AG20443 (cell line): ENCODE measurements at places on chromosomes 16 and 17.

GRCh38 chr17:78166416-78166815 lies 2.0 kb upstream of the SYNGR2 start:
- no peak for DNase-seq

DNA sequence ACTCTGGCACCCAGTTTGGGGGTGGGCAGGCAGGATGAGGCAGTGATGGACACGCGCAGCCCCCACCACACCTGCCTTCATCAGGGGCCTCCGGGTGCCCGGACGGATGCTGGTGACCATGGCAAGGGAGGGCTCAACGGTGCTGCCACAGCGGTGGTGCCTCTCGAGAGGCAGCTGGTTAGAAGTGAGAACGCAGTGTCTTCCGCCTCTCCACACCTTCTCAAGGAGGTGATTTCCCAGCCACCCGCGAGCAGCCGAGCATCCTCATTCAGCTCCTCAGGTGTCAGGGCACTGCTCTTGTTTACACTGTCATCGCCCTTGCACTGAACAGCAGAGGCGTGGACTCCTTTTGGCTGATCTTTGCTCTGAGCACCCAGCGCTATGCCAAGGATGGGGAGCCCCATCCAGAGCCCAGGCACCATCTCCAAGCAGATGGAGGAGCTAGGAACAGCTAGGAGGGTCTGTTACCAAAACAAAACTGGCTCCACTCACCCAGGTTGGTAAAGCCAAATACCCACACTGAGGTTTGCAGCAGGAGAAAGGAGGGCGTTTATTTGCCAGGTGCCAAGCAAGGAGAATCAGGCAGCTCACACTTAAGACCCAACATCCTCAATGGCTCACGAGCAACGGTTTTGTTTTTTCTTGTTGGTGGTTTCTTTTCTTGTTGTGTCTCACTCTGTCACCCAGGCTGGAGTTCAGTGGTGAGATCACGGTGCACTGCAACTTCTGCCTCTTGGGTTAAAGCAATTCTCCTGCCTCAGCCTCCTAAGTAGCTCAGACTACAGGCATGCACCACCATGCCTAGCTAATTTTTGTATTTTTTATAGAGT lies 174.3 kb upstream of the TNRC6C start:
- no peak for DNase-seq

DNA sequence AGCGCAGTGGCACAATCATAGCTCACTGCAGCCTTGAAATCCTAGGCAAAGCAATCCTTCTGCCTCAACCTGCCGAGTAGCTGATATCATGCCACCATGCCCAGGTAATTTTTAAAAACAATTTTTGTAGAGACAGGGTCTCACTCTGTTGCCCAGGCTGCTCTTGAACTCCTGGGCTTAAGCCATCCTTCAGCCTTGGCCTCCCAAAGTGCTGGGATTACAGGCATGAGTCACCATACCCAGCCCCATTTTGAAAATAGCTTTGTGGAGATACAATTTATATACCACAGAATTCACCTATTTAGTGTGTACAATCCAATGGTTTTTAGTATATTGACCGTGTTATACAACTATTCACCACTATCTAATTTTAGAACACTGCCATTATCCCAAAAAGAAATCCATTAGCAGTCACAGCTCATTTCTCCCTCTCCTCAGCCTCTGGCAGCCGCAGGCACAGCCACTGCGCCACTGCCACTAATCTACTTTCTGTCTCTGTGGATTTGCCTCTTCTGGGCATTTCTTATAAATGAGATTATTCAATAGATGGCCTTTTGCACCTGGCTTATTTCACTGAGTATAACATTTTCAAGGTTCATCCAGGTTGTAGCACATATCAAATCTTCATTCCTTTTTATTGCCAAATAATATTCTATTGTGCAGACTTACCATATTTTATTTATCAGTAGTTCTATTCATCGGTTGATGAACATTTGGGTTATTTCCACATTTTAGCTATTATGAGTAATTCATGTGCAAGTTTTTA lies 6.5 kb downstream of the RNF157 start:
- no peak for DNase-seq

DNA sequence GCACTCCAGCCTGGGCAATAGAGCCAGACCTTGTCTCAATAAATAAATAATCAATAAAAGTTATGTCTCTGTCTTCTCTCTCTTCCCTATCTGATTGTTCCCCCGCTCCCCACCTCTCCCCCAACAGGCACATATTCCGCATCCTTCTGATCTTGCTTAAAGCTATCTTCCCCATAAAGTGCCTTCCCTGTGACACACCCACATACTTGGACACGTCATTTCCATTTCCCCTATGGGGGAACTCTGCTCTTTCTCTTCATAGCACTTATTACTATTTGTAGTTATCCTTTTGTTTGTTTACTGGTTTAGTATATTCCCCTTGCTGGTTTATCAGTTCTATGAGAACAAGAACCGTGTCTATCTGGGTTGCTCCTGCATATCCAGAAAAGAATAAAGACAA lies 14.9 kb downstream of the MYO1D start:
- DNase-seq = no peak

DNA sequence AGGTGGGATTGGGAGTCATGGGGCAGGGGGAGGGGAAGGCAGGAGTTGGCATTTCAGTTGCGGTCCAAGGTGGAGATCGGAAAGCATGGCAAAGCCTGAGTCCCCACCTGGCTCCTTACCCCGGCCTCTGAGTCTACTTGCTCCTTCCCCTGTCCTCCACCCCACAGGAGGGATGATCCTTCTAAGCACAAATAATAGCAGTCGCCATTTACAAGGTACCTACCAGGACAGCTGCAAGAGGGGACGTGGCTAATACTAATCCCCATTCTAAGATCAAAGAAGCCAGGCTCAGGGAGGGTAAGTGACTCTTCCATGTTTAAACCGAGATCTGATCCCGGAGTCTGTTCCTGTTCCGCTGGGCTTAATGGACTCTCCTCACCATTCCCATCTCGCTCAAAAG lies 396.3 kb downstream of the SLC39A11 start:
- no peak for DNase-seq

DNA sequence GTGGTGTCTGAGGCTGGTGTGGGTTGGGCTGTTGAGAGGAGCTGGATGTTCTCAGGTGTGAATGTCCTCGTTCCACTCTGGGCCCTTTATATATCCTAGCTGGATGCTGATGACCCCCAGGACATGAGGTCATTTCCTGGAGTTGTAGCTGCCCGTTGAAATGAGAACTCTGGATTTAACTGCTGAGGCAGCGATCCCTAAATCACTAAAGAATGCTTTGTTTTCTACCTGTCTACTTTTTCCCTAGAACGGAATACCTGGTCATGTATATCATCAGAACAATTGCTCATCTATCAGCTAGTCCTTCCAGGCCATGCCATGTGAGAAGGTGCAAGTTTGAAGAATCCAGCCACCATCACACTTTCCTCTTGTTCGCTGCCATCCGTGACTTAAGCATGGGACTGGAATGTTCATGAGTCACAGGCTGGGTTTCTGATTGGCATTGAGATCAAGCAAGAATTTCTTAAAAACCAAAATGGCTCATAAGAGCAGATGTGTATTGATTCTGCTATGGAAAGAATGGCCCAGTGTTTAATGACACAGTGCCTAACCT lies at the start of gene KRTAP2-3:
Gene KRTAP2-3 (minus strand): TSS at position 63 of the 553 bp plus-strand sequence. CDS start 64 bp downstream, outside the sequence.
- peak; percentile 71 for DNase-seq

GRCh38 chr16:71526111-71526631 lies at the start of gene CHST4:
TSS of gene CHST4 (plus strand) at chr16:71526426. CDS start at chr16:71536678, 10,252 bp downstream.
- DNase-seq = peak; percentile 83

DNA sequence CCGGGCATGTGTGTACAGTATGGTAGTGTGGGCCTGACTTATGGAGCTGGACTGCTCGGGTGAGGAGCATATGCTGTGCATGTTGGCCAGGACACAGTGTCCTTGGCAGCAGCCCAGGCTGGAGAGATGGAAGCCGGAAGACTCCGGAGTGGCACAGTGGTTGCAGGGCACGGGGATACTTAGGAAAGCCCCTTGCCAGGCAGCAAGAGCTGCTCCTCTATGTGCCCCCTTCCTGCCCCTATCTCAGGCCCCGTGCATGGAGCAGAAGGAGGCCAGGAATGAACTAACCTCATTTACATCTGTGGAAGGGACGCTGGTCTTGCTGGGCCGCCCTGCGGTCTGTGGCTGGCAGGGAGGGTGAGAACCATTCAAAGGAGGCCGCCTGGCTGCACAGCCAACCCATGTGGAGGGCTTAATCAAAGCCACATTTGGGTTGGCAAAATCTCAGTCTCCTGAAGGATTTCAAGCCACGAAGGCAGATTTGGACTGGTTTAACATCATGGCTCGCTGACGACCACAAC lies 32.2 kb upstream of the RCVRN start:
- DNase-seq = peak; percentile 81

GRCh38 chr16:84087001-84087400 lies 29.7 kb downstream of the MBTPS1 start:
- no peak for DNase-seq

GRCh38 chr16:20317117-20317516 lies 10.2 kb downstream of the GP2 start:
- no peak for DNase-seq
